Heart right ventricle (tissue), 16 donors: ENCODE measurements at places on chromosomes 2 and 18. TPM values are rescaled to one million over a fixed set of nuclear protein-coding genes. Genes with fewer than 3 reads are reported as not detected.

DSG4 gene
- not detected for total RNA-seq

DNA sequence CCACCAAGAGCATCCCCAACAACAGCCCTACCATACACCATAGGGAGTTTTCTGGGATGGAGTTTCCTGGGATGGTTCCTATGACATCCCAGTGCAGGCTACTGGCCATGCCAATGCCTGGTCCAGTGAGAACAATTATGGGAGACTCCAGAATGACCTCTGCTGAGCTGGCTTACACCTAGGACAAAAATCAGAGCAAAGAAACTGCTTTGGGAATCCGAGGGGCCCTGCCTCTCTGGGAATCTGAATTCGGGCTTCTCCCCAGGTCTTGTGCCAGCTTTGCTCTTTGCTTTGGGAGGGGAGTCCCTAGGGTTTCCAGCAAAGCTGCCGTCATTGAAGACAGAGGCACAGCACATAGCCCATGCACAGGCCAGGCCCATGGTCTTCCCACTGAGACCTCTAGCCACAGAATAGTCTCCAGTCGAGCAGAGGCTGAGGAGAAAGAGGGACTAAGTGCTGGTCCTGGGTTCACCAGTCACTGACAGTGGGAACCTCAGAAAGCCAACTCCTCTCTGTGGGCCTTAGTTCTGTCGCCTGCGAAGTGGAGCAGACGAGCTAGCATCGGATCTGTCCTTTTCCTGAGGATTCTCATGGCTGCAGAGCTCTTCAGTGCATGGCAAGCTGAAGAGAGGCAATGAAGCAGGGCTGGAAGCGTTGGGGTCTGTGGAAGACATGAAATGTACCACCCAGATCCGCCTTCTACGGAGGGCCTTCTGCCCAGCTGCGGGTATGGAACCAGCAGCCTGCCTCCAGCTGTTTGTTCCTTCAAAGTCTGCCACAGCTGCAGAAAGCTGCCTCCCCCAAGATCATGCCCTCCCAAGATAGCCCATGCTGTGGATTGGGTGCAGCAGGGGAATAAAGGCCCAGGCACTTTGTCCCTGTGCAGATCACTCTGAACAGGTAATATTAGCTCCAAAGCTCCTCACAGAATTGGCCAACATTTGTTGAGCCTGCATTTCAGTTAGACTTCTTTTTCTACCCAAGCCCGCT is 11.2 kb upstream of the LBH start:
- no peak for DNase-seq
- H3K27ac ChIP-seq = no peak overlapping the region
- H3K4me1 ChIP-seq = peaks cover 42% of the 10 kb centered on the region

GRCh38 chr2:67565761-67566160 is 168.6 kb downstream of the ETAA1 start:
- no peaks in the 10 kb centered on the region for H3K27me3 ChIP-seq
- H3K4me1 ChIP-seq = peaks cover 17% of the 10 kb centered on the region
- H3K27ac ChIP-seq = peak overlapping the region; percentile 59
- H3K4me3 ChIP-seq = no peak overlapping the region
- peak; percentile 27 for DNase-seq

DNA sequence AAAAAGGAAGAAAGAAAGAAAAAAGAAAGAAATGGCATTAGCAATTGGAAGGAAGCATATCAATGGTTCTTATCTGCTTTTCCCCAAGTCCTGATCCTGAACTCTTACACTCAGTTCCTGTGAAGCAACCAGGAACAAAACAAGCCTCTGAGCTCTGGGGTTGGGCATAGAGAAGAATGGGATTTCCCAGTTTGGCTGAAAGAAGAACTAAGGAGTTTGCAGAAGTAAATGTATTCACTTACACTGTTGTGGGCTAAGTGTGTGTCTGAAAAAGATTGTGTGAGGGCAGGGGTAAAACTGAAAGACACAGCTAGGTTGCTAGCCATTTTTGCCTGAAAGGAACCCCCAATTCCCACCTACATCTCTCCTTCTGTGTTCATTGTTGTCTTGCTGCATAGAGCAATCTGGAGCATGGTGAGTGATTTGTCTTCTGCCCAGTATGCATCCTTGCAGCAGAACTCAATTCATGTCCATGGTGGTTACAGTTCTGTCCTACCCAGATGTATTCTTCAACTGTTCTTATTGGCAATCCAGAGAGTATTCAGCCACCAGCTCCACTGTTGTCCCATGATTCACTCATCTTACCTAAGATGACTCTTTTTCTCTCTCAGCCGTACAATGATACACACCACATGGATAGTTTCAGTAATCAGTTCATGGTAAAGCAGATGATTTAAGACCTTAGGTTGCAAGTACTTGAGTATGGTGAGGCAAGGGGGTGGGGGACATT is 348.7 kb downstream of the ARHGAP15 start:
- H3K27me3 ChIP-seq = no peaks in the 10 kb centered on the region
- peaks cover 39% of the 10 kb centered on the region for H3K4me1 ChIP-seq
- no peaks in the 10 kb centered on the region for H3K36me3 ChIP-seq
- DNase-seq = no peak

DNA sequence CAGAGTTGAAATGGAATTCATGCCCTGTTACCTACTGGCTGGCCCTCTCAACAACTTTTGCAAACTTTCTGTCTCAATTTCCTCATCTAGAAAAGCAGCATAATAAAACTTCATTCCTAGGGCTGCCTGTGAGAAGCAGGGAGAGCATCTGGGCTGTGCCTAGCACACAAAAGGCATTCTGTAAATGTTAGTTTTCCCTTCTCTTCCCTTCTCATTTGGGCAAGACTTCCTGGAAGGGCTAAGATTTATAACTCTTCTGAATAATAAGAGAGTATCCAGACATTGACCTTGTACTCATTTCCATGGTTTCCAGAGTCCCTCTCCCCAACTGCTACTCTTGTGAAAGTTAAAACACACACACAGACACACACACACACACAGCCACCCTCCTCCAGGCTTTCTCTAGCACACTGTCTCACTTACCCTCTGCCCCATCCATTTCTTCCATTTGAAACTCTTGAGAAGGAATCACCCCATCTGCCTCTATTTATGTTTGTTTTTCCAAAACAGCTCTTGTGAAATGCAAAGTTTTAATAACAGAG is 302.1 kb downstream of the SMAD2 start:
- no peaks in the 10 kb centered on the region for H3K4me1 ChIP-seq
- no peak overlapping the region for H3K4me3 ChIP-seq
- no peaks in the 10 kb centered on the region for H3K36me3 ChIP-seq
- H3K27me3 ChIP-seq = peaks cover 16% of the 10 kb centered on the region
- no peak for DNase-seq

GRCh38 chr2:27672723-27673486 is 9.2 kb downstream of the SLC4A1AP start:
- no peaks in the 10 kb centered on the region for H3K27me3 ChIP-seq
- peaks cover 5% of the 10 kb centered on the region for H3K4me1 ChIP-seq
- H3K4me3 ChIP-seq = no peak overlapping the region
- no peak overlapping the region for H3K27ac ChIP-seq
- H3K36me3 ChIP-seq = no peaks in the 10 kb centered on the region
- DNase-seq = peak; percentile 19

- no peak overlapping the region for H3K4me3 ChIP-seq
- H3K27ac ChIP-seq = no peak overlapping the region
- H3K27me3 ChIP-seq = no peaks in the 10 kb centered on the region
Observed at GRCh38 chr2:150100336-150100735, 387.1 kb downstream of the RND3 start.

DNA sequence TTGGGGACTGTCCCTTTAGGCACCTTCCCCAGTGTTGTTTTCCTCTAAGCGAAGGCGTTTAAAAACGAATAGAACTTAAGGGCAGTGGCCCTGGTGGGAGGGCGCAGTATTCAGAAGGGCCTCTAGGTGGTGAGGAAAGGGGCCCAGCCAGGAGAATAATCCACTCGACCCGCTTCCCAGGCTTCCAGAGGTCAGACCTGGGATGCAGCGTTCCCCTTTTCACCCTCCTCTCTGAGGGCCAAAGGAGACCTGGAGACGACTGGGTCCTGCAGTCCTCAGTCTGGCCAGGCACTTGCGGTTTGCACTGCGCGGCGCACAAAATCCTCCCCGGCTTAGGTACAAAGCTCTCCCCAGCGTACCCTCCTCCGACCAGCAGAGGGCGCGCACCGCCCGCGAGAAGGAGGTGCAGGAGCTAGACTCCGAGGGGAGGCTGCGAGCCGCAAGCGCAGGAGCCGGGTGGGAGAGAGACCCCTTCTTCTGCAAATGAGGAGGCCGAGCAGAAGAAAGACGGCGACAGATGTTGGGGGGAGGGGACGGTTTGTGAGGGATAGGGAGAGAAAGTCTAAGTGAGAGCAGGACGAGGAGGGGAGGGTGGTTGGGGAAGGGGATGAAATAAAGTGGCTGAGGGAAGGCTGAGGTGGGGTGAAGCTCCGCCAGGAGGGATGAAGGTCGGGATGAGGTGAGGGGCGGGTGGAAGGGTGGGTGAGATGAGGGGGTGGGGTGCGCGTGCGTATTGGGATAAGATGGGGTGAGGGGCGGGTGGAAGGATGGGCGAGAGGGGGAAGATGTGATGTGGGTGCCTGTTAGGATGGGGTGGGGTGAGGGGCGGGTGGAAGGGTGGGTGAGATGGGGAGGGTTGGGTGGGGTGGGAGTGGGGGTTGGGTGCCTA is 4.9 kb downstream of the FEV start:
- no peak overlapping the region for H3K4me3 ChIP-seq
- DNase-seq = peak; percentile 79
- H3K36me3 ChIP-seq = no peaks in the 10 kb centered on the region
- H3K27ac ChIP-seq = no peak overlapping the region

DNA sequence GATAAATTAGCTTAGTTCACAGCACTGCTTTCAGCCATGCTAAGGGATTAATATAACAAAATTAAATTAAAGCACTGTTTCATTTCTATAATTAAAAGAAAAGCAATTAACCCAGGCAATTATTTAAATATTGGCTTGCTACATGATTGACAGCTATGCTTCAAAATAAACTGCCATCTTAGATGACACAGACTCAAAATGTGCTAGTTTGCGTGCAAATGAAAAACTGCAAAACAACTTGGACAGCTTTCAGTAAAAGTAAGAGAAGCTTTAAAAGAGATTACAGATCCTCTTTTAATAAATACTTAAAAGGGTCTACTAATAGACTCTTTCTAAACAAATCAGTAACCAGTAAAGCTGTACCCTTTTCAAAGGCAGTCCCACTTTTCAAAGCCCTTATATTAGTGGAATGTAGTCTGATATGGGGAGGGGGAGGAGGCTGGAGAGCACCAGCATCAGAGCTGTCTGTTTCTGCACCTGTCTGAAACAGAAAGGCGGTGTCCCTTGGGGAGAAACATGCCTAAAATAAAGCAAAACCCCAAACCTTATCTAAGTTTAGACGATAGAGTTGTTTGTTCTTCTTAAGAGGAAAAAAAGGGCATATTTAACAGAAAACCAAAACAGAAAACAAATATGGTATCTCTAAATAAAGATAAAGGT is 20.8 kb downstream of the EIF2AK3 start:
- peaks cover 13% of the 10 kb centered on the region for H3K36me3 ChIP-seq
- DNase-seq = no peak
- H3K4me1 ChIP-seq = peaks cover 33% of the 10 kb centered on the region
- no peaks in the 10 kb centered on the region for H3K27me3 ChIP-seq
- no peak overlapping the region for H3K27ac ChIP-seq
